Right cardiac atrium (tissue), 5 donors: ENCODE measurements at places on chromosomes 1 and 21.
A peak's percentile ranks its signal among the peaks of the same experiment; 100 is the strongest.

DNA sequence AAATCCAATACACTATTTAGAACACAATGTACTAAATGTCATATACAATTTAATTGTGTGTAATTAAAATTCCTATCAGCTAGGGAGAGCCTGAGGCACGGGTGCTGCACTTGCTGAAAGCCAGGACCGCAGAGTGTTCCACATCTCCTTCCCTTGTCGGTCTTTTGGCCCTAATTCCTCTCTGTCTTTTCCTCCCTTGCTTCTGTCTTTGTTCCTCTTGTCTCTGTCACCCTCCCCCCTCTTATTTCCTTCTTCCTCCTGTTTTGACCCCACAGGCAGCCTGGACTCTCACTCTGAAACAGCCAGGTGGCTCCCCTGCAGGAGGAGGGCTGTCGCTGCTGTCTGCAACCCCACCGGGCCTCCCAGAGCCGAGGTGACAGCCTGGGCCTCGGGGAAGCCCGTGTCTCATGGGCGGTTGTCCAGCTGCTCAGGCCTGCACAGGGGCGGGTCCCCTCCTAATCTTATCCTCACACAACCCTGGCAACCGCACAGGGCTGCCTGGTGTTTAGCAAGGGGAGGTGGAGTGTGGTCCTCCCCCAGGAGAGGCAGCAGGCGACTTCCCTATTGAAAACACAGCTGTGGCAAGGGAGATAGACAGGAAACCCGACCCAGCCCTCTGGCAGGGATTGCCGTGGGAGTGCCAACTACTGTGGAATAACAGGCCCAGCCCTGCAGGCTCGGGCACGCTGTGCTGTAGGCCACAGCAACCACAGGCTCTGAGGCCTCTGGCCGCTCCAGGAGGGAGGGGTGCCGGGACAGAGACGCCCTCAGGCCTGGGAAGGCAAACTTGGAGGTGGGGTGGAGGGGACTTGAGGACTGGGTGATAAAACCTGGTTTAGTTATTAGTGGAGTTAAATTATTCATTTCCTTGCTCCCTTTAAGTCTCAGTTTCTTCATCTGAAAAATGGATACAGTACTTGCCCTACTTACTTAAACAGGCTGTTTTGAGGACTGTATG is 68.8 kb upstream of the WDR26 start:
- DNase-seq, result peak; percentile 95

GRCh38 chr1:20442920-20443625 is 42.9 kb downstream of the CAMK2N1 start:
- no peak for DNase-seq

DNA sequence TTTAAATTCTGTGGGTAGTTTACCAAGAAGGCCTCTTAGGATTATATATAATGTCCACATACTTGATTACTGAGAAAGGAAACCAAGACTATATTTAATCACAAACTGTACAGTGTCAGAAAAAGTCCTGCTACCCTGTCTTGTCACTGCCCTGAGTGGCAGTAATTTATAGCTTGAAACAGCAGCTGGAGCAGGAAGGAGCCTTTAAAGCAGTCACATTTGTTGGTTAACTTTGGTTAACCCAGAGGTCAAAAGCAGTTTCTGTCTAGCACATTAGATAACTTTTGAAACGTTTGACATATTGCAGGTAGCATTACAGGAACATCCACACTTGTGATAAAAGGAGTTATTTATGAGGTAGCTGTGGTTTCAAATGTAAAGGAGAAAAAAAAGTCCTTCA is 161.7 kb downstream of the ROR1 start:
- no peak for DNase-seq

DNA sequence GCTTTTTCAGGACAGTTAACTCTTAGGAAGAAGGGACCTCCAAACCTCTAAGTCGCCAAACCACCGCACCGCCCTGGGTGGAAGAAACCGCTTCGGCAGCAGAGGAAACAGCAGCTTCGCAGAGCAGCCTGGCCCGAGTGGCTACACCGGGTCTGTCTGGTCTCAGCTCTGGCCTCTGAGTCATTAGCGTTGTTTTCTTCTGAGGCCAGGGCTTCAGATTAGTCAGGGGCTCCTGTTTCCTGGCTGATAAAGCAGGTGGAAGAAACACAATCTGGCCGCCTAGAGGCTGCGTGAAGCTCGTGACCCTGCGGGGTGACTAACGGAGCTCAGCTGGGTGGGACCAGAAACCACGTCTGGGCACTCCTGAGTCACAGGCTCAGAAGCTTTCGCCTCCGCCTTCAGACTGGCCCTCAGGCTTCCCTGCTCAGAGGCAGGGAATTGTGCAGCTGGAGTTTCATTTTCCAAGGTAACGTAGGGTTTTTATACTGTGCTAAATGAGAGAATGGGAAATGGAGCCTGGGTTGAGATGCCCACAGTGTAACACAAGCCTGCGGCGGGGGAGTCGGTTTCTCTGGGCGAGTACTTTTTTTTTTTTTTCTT is 44.9 kb downstream of the CHAF1B start:
- peak; percentile 86 for DNase-seq

GRCh38 chr1:92913093-92913819 is 48.0 kb downstream of the DIPK1A start:
- no peak for DNase-seq

DNA sequence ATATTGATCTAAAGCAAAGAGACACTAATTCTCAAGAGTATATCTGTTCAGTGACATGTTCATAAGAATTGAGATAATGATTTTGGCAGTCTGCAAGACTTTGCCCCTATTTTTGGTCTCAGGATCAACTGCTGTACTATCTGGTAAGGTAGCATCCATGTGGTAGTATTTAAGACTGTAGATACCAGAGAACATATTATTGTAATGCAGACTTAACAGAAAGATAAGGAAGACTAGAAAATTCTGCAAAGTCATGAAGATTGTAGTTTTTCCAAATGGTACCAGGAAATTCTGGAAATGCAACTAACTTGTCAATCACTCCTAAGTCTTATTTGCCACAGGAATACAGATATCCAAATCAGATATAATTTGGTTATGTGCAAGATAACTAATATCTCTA is 35.1 kb downstream of the RNF2 start:
- no peak for DNase-seq

GRCh38 chr21:34307991-34308532 is 55.7 kb upstream of the KCNE2 start:
- no peak for DNase-seq

DNA sequence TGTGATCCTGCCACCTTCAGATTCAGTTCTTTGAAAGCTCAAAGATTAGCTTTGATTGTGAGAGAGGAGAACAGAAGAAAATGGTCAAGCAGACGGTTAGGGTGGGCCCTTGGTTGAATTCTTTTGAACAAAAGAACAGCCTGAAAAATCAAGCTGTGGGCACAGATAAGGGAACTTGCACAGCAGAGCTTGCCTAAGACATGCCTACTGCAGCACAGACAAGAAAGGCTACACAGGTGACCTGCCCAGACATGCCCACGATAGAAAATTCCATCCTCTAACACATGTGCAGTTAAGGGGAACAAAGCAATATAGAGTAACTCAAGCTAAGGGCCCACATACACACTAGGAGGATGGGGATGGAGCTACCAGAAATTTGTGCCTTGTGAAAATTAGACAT is 512.5 kb upstream of the LRRC7 start:
- no peak for DNase-seq

DNA sequence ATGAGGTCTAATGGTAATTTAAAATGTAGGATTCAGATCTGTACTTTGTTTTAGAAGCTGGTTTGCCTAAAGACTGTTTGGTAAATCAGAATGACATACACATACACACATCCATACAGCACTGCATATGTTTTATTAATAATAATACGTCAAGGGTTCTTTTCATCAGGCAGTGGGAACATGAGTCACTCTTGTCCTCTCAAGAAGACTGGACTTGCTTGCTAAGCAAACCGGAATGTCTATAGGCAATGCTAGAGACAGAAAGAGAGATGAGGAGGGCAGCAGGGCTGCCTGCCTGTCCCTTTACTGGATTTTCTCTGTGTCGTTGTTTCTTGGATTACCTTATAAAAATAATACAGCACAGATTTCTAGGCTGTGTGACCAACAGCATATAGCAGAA is 119.1 kb upstream of the GALNT2 start:
- DNase-seq, result no peak

DNA sequence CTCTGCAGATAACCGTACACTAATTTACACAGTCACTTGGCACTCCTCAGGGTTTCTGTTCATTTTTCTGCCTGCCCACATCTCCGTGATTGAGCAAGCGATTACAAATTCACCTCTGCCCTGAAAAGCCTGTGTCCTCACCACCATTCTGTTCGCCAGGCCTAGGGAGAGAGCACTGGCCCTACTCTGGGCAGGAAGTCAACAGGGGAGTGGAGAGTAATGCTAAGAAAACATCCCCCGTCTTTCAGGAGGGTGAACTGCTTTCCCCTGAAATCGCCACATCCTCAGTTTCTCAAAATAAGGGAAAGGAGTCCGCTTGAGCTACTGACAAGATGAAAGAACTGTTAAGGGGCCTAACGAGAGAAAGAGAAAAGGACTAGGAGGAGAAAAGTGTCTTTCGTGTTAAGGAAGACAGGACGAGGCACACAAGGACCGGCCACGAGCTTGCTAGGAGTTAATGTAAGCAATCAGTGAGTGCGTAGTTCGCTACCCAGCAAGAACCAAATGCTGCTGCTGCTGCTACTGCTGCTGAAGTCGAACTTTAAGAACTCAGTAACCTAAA is 632 bp downstream of the PEX19 start:
- no peak for DNase-seq

DNA sequence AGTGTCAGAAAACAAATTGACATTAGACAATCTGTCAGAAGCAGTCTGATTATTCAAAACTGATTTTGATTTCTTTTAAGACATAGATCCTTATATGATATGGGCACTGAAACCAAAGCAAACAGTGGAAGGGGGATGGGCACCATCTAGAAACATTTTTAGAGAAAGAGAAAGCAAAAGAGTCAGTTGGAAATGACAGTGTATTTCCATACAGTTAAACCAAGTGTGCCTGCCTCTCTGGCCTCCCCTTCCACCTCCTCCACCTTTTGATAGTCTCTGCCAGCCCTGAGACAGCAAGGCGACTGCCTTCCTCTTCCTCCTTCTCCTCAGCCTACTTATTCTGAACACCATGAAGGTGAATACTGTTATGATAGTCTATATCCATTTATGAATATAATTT is 949.7 kb downstream of the AMY1C start:
- DNase-seq, result no peak

DNA sequence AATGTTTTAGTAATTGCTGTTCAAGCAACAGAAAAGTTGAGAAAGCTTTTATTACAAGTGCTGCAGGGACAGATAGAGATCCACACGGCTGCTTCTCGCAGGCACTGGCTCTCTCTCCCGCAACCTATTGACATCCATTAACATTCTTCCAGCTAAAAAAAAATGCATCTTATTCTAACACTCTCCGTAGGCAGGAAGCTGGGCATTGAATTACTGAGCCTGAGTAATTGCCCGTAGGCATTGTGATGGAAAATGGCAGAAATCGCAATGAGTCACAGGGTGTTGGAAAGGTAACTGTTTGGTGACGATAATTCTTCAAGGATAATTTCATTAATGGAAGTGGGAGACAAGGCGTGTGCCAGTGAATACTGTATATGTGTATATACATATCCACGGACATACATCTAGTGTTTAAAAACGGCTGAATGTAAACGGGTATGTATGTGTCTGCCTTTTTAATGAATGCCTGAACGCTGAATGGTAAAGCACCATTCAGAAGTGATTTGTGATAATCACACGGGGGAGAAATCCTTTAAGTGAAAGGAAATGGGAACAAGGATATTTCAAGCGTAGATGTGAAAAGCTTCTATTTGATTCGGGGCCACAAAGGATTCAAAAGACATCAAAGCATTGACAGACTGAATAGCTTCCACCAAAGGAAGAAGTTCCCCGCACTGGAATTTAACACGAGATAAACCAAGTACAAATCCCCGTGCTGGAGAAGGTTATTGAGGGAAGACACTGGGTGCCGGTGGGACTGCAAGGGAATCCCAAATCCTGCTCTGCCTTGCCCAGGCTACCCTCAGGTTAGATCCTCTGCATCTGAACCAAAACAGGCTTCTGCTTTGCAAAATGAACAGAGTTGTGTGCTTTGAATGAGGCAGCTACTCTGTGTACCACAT is 567.2 kb downstream of the NPHP4 start:
- no peak for DNase-seq

GRCh38 chr1:165119086-165119485 is 237.4 kb downstream of the LMX1A start:
- DNase-seq, result no peak

GRCh38 chr1:167109125-167109524 is 15.2 kb downstream of the STYXL2 start:
- no peak for DNase-seq

GRCh38 chr1:226696547-226696946 is 42.5 kb downstream of the ITPKB start:
- DNase-seq, result no peak

GRCh38 chr1:161080441-161081405 is 8.6 kb downstream of the NECTIN4 start:
- DNase-seq, result no peak

DNA sequence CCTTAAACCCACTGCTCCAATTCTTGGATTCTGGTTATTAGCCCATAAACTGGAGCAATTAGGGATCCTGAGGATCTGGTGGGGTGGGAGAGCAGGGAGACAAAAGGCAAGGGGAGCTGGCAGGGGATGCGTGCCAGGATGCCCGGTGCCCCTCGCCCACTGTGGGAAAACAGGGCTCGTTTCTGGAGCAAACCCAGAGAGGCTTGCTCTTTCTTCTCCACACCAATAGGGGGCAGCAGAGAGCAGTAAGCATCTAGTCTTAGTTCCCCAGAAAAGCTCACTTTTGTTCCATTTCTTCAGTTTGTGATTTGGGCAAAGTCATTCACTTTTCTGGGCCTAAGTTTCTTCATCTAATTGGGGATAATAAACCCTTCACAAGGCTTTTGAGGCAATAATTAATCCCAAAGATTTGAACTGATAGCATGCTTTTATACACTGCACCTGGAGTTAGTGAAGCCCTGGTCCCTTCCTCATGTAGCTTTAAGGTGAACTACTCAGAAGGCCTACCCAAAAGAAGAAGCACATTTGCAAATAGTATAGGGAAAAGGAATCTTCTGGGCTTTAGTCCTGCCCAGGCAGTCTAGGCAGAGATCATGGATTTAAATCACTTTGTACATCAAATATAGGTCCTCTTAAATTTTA is 160.6 kb upstream of the USP24 start:
- no peak for DNase-seq
